Activated T-cell treated with anti-CD3 and anti-CD28 coated beads, Interleukin-2, amount 50 U/mL, for 48 hours (primary cell): ENCODE measurements at places on chromosomes 7 and 10.

- DNase-seq = no peak
These were observed 168.8 kb upstream of the KLF14 start for GRCh38 chr7:130902755-130903357.

- no peak for DNase-seq
These were observed 40.5 kb upstream of the RABGEF1 start for GRCh38 chr7:66699998-66700397.

DNA sequence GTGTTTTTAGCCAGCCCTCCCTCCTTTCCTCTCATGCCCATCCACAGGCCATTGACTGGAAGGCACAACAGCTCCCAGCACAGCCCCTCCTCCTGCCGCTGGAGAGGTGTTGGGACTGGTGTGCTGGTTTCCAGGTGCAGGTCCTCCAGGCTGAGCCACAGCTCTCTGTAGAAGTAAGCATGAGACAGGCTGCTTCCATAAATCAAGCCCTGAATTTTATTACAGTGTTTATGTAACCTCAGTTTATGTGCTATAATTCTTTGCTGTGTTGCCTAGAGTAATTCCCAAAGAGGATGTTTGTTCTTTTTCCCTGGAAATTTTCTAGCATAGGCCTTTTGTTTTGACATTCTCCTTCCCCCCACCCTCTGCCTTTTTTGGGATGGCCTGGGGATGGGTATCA, 445.8 kb downstream of the AUTS2 start:
- no peak for DNase-seq

- DNase-seq = no peak
These were observed 139.3 kb downstream of the CXCL12 start for GRCh38 chr10:44245601-44245938.

DNA sequence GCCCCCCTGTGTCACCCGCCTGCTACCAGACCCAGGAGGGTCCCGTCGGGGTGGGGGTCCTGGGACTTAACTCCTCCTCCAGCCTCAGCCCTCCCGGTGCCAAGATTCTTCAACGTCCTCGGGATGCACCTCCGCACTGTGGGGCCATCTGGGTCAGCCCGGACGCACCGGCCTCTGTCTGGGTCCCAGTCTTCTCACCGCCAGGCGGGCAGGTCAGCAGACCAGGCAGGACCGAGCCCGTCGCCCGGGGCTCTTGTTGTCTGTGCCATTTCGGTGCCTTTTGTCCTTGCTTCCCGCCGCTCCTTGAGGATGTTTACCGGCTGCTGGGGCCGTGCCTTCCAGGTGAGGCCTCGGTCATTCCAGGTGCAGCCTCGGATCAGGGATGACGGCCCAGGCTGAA, 32.1 kb upstream of the PSMG3 start:
- no peak for DNase-seq

DNA sequence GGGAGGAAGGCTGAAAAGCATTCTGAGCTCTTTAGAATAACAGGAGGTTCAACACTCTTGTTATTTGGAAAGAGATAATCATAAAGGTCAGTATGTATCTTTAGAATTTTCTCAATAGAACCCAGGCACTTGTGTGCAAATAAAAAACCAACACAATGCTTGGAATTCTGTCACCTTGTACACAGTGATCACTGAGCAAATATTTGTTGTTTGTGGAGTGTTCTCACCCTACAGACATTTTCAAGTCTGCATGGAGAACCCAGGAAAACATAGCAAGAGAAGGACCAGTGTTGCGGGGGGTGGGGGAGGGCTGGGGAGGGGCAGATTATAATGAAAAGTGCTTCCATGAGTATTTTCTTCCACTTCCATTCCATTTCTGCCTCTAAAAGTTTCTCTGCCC, 87.4 kb downstream of the FAM107B start:
- DNase-seq = no peak

DNA sequence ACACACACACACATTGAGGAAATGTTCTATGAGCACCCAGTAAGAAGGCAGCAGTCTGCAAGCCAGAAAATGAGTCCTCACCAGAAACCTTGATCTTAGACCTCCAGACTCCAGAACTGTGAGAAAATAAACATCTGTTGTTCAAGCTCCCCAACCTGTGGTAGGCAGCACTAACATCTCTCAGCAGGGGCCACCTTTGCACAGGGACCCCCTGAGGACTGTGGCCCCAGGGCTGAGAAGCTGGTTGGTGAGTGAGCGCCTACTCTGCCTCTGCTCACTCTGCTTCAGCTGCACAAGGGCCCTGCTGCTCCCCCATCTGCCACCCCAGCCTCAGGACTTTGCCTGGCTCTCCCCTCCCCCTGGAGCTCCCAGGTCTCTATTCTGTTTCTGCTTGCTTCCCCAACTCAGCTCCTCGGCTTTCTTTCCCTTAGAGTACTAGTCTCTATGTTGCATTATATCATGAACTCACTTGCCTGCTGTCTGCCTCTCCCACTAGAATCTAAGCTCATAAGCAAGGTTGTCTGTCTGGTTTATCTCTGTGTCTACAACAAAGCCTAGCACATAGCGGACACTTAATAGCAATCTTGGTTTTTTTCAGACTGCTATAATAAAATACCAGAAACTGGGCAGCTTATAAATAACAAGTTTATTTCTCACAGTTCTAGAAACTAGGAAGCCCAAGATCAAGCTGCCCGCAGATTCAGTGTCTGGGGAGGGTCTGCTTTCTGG, 40.4 kb upstream of the PRLHR start:
- DNase-seq = no peak

GRCh38 chr7:30430276-30430675, 48.3 kb downstream of the NOD1 start:
- DNase-seq = no peak

- no peak for DNase-seq
These were observed 66.4 kb downstream of the MTURN start for GRCh38 chr7:30201161-30201666.

DNA sequence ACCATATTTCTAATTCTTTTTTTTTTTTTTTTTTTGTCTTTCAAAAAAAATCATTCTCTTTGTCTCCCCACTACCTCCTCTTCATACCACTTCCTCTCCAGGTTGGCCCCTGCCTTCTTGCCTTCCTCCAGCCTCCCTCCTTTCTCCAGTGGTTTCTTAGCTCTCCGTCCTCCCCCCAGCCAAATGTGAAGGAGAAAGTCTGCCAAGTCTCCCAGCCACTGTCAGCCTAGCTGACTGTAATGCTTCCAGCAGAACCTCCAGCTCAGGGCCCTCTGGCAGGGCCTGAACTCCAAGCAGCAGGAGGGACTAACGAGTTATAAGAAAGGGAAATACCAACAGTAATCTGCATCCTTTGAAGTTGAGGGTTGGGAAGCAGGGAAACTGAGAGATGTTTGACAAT, 35.5 kb upstream of the BICC1 start:
- no peak for DNase-seq

GRCh38 chr7:54141576-54141975, 400.6 kb upstream of the VSTM2A start:
- no peak for DNase-seq
